ENCODE measurements at places on chromosomes 2 and 18.

DNA sequence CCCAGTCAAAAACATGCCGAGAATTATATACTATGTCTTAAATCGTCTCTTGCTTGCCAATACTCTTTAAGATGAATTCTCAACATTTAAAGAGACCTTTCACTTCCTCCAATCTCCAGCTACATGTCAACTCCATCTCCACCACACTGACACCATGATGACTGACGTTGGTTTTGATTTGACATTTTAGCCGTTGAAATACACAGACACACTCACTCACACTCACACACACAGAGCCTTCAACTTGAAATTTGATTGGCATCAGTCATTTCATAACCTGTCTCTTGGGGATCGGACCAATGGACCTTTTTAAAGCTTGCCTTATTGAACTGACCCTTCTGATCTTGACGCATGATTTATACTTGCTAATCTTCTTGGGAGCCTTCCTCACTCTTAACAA, 230.8 kb upstream of the PIK3C3 start:
- no peak for DNase-seq

GRCh38 chr2:136121204-136121910, 3.4 kb upstream of the CXCR4 start:
- no peak for DNase-seq

GRCh38 chr2:31388736-31389135, 25.8 kb downstream of the XDH start:
- DNase-seq: no peak

GRCh38 chr2:26492749-26493515, 15.0 kb upstream of the OTOF start:
- no peak for DNase-seq

- no peak for DNase-seq
Measured at GRCh38 chr2:225667445-225667844, 267.9 kb downstream of the NYAP2 start.
